ENCODE measurements at places on chromosomes 1 and 21.

DNA sequence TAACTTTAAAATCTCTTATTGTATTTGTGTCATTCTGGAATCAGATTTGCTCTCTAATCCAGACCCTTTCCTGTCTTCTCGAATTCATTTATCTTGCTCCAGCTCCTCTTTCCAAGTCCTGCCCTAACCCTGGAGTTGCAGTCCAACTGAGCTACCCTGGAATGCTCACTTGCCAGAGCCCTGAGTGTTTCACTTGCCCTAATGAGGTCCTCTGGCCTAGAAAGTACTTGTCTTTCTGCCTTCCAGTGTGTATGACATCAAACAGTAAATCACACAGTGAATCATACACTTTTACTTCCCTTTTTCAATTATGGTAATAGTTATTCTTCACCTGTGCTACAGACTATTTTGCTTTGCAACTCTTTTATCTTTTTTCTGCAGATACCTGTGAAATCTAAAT, 96.9 kb downstream of the NEK7 start:
- no peak for DNase-seq

GRCh38 chr1:211420845-211421454, 71.0 kb downstream of the RD3 start:
- DNase-seq: no peak

GRCh38 chr1:175840787-175841186, 97.4 kb upstream of the TNR start:
- DNase-seq: no peak

DNA sequence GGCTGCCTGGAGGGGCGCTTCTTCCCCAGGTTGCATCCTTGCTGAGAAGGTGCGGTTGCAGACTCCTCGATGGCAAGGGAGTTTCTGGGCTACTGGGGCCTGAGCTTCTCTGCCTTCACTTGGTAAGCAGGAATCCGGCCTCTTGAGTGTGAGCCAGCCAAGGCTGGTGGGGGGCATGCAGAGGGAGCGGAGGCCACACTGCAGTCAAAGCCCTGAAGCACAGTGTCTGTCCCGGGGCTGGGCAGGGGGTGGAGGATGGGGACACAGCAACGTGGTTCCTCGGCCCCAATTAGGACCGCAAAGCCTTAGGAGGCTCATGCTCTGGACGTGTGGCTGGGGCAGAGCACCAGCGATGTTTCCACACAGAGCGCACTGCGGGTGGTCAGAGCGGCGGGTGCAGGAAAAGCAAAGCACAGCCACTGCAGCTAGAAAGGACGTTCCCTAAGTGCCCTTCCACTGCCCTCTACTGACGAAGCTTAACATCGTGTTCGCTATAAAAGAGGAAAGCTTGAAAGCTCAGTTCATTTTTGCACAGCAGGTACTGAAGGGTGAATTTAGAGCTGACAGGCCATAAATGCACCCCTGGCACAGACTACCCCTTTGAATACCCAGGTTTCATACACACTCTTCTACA, 60.7 kb upstream of the COG2 start:
- DNase-seq: no peak

GRCh38 chr1:230542681-230543080, 99.6 kb upstream of the COG2 start:
- no peak for DNase-seq

DNA sequence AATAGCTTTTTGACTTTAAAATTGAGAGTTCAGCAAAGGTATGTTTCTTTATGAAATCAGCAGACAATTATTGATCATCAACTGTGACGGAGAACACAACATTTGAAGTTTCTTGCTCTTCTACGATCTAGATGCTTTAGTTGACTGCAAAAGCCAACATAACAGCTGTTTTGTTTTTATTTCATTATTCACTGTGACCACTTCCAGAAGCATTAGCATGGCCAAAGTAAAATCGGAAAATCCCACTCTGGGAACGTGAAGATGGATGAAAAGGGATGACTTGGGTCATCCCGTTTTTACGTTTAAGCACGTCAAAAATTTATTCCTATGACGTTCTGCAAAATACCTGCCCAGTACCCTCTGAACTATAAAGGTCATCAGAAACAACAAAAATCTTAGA, 833.0 kb upstream of the ADAMTS5 start:
- DNase-seq: no peak

DNA sequence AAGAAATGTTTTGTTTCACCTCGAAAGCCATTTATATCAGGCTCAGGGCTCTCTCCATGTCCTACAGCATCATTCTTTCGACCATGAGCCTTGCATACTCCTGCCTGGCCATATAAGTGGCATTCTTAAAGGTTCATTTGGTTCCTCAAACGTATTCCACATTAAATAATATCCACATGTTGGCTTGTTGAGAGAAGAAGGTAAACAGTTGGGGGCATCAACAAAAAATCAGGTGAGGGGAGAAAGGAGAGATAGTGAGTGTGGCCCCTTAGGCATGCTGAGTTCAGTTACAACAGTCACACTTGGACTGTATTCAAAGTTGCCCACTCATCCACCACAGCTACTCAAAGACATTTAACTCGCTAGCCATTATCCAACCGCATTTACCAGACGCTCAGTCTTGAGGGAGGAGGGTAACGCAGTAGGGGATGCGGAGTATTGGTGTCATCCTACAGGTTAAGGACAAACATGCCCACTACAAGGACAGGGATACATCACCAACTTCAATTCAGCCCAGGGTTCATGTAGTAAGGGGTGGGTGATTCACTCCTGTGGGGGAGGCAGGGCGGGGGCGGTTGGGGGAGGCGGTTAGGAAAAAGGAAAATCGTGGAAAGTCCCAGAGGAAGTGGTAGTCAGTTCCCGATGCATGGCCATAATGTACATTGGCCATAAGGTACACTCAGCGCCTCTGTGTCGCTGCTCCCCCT, 1.4 kb downstream of the ZNF697 start:
- no peak for DNase-seq

DNA sequence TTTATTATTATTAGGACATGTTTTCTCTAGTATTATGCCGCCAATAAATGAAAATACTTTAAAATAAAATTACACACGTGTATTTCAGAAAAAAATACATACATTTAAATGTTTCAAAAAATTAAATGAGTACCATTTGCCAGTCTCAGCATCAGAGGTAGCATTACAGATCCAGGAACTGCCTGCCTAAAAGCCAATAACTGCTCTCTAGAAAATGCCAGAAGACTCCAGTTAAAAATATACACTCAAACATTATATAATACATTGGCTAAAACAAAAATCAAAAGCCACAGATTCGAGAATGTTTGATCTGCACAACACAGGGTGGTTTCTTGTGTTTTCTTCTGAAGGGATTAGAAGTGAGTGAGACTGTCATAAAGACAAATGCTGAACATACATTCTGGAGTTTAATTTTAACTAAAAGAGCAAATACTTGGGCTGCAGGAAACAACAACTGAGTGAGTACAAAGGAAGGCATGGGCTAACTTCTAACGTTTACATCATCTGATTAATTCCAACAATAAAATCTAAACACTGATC, 105.5 kb downstream of the RERE start:
- DNase-seq: no peak

- no peak for DNase-seq
Measured at GRCh38 chr1:202007805-202008489, 2.4 kb upstream of the ELF3 start.

DNA sequence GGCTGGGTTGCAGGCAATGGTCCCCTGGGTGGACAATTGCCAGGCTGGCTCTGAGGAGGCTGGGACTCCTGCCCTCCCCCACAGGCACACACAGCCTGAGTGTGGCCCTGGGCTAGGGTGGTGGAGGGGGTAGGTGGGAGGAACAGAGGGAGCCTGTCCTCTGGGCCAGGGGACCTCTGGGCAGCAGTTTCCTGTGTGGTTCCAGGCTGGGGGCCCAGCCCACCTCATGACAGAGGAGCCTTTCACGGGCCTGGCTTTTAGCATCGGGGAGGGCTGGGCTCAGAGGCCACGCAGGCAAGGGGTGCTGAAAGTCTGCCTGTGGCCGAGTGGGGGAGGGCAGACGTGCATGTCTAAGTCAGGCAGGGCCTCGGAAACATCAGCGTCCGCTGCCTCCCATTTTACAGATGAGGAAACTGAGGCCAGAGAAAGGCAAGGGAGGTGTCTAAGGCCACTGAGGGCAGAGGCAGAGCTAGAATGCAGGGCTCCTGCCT, 7.0 kb downstream of the EXTL1 start:
- DNase-seq: no peak

DNA sequence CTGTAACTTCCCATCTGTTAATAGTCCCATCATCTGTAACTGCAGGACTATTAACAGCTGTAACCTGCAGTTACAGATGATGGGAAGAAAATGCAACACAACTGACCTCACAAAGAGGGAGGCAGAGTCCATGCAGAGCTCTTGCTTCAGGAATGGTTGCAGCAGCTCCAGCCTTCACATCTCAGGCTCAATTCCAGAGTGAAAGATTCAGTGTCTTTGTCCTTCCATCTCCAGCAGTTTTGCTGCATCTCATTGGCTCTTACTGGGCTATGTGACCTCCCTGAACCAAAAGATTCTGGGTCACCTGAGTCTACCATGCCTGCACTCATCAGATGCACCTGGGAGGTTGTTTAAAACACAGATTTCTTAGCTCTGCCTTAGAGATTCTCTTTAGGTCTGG, 686.7 kb downstream of the MATN1 start:
- no peak for DNase-seq

- DNase-seq: no peak
Measured at GRCh38 chr1:17156108-17156507, 36.9 kb upstream of the PADI2 start.

DNA sequence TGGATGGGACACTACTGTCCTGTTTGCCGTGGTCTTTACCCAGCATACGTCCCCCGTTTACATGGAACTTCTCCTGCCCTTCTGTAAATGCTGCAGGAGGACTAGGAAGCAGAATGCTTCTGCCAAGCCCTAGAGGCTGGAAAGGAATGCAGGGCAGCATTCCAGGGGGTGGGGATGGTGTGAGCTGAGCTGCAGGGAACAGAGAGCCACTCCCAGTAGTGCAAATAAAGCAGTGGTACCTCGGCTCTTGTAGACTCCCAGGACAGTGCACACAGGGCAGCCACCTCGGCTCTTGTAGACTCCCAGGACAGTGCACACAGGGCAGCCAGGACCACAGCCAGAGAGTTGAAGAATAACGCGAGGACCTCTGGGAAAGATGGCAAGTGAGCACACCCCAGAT, 35.4 kb downstream of the PTPRU start:
- DNase-seq: no peak
